Umbilical cord (tissue), 2 donors: ENCODE measurements at places on chromosomes 2 and 18.
A peak's percentile ranks its signal among the peaks of the same experiment; 100 is the strongest.

DNA sequence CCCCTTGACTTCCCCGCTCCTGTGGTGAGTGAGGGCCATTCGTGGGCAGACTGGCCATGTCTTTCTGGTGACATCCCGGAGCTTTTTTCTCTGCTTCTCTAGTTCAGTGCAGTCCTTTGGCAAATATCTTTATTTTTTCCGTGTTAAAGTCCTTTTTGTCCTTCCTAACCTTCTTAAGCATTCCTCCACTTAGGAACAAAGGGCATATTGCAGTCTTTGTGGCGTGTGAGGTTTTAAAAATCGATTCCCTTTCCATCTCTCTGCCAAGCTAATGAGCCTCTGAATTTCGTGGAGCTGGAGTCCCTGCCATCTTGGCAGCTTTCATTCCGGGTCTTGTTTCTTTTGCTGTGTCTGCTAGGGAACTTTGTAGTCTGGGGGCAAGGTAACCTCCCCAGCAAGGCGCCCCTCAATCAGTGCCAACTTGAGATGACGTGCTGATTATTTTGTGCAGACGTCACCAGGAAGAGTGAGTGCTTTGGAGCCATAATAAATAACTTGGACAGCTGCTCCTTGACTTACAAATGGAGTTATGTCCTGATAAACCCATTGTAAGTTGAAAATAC lies 5.1 kb downstream of the CNNM3 start:
- no peak for DNase-seq

GRCh38 chr2:46796843-46797625 lies 118.6 kb downstream of the MCFD2 start:
- no peak for DNase-seq

GRCh38 chr2:226515344-226516055 lies 284.1 kb downstream of the IRS1 start:
- DNase-seq: no peak

- DNase-seq: peak; percentile 68
Measured at GRCh38 chr2:8122520-8122919, 559.3 kb upstream of the ID2 start.
